ENCODE measurements at places on chromosomes 2 and 18. TPM values are rescaled to one million over a fixed set of nuclear protein-coding genes. Genes with fewer than 3 reads are reported as not detected.
A peak's percentile ranks its signal among the peaks of the same experiment; 100 is the strongest.

- no peak for DNase-seq
These were observed 330.7 kb upstream of the CHAC2 start for GRCh38 chr2:53436882-53437281.

DNA sequence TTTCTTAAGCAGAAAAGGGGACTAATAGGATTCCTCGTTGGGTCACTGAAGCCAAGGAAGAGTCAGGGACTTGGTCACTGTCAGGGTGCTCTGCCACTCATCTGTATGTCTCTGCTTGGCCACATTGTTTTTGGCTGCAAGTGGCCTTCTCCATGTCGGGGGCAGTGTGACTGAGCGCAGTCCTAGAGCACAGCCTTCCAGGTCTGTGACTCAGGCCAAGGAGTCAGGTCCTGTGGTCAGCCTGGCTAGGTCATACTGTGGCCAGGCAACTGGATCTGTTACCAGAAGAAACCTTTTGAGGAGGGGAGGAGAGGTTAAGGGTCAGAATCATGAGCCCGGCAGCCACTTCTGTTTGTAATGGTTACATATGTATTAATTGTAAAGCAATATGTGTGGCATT is 61.3 kb downstream of the GALNT1 start:
- no peak for DNase-seq

- DNase-seq = no peak
These were observed 146.3 kb downstream of the WDSUB1 start for GRCh38 chr2:159140070-159140769.

DNA sequence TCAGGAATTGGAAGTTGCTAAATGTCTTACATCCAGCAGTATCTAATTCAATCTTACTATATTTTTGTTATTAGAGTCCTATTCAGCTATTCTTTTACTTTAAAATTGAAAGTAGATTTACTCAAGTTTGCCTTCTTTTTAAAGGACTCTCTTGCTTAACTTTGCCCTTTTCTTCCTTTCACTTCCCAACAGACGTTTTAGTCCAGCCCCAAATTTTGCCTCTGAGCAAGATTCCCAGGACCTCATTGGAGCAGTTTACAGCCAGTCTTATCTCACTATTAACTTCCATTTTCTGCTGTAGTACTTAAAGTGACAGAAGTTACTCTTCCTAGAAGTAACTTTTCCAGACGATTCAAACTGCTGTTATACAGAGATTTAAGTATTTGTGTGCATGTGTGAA is 1.7 kb upstream of the PRKD3 start:
- peak; percentile 61 for DNase-seq

- DNase-seq = no peak
These were observed 364.3 kb upstream of the KLHL29 start for GRCh38 chr2:23020659-23021058.

UGT1A3 gene
- 0.17 TPM for polyA plus RNA-seq

DNA sequence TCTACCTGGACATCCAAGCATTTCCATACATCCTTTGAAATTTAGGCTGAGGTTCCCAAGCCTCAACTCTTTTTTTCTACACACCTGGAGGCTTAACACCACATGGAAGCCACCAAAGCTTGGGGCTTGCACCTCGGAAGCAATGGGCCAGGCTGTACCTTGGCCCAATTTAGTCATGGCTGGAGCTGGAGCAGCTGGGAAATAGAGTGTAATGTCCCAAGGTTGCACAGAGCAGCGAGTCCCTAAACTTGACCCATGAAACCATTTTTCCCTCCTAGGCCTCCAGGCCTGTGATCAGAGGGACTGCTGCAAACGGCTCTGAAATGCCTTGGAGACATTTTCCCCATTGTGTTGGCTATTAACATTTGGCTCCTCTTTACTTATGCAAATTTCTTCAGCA is 1574.3 kb upstream of the ZEB2 start:
- DNase-seq = no peak

DNA sequence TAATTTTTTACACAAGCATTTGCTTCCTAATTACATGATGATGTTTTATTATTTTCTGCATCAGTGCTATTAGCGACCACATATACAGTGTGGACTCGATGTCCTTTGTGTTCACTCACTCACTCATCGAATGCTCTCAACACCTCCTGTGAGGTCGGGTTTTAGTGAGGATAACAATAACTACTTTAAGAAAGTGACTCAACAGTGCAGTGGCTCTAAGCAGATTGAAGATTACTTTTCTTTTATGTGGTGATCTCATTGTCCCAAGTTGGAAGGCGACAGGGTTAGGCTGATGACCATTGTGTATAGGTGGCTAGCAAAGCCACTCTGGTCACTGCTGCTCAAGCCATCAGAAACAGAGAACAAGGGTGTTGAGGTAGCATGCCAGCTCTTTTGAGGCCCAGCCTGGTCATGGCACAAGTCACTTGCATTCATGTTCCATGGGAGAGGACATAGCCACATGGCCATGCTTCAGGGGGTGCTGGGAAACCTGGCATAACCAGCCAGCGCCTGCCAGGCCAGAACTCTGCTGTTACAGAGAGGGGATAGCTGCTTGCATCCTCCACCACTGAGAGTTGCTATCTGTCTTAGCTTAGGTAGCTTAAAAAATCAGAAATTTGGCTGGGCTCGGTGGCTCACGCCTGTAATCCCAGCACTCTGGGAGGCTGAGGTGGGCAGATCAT is 60.4 kb downstream of the PDCL3 start:
- no peak for DNase-seq

DSG3 gene
- polyA plus RNA-seq = not detected

DNA sequence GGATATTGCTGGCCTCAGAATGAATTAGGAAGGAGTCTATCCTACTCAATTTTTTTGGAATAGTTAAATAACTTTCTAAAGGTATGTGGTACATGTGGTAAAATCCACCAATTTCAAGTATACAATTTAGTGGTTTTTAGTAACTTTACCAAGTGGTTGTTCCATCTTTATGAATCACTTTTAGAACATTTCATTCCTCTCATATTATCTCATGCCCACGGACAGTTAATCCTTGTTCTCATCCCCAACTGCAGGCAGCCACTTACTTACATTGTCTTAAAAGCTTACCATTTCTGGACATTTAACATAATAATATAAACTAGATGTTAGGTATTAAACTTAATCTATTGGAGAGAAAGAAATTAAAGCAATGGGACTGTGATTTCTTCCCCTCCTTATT is 146.3 kb upstream of the ZC3H15 start:
- DNase-seq = no peak

- no peak for DNase-seq
These were observed 63.0 kb downstream of the NPAS2 start for GRCh38 chr2:100882645-100883613.

SCTR gene
- not detected for polyA plus RNA-seq

DNA sequence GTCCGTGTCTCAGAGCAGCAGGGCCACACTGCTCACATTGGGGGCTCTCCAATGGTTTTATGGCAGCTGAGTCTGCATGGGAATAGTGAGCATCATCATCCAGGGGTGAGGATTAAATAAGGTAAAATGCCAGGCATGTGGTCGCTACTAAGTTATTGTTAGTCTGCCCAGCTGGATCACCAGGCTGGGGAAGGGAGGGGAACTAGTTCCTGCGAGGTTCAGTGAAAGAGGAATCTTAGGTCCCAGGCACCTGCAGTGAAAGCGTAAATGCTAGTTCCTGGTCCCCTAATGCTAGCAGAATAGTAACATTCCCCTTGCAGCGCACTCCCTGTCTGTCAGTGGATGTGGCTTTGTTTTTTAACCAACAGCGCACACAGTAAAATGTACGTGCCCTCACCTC is 60.1 kb downstream of the ARHGEF4 start:
- no peak for DNase-seq

GRCh38 chr2:165953306-165953654 is 296 bp downstream of the TTC21B start:
- DNase-seq = no peak

PTPRN gene
- polyA plus RNA-seq = 0.90 TPM

DNA sequence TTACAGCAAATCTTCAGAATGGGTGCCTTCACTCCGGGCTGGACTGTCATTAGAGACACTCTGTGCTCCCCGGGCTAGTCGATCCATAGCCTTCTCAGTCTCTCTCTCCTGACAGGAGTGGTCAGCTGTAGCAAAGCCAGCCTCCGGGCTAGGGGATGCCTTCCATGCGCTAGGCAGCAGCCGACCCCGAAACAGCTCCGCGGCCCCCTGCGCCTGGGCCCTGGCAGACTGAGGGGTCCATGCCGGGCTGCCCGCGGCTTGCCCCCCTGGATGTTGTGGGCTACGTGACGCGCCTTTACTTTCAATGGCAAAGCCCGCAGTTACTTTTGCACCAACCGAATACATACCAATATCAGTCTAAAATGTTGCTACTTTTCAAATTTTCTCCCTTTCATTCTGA is 1447.2 kb downstream of the LRP1B start:
- no peak for DNase-seq

GRCh38 chr2:153354377-153354776 is 124.2 kb downstream of the RPRM start:
- peak; percentile 6 for DNase-seq

Measured in A549 (cell line).